ENCODE measurements at places on chromosomes 7 and 10. TPM values are rescaled to one million over a fixed set of nuclear protein-coding genes. Genes with fewer than 3 reads are reported as not detected.

LIPJ gene
- total RNA-seq, result not detected

- peak; percentile 2 for DNase-seq
These were observed 56.8 kb downstream of the EPDR1 start for GRCh38 chr7:37977243-37977642.

NKX1-2 gene
- total RNA-seq, result 0.36 TPM

DNA sequence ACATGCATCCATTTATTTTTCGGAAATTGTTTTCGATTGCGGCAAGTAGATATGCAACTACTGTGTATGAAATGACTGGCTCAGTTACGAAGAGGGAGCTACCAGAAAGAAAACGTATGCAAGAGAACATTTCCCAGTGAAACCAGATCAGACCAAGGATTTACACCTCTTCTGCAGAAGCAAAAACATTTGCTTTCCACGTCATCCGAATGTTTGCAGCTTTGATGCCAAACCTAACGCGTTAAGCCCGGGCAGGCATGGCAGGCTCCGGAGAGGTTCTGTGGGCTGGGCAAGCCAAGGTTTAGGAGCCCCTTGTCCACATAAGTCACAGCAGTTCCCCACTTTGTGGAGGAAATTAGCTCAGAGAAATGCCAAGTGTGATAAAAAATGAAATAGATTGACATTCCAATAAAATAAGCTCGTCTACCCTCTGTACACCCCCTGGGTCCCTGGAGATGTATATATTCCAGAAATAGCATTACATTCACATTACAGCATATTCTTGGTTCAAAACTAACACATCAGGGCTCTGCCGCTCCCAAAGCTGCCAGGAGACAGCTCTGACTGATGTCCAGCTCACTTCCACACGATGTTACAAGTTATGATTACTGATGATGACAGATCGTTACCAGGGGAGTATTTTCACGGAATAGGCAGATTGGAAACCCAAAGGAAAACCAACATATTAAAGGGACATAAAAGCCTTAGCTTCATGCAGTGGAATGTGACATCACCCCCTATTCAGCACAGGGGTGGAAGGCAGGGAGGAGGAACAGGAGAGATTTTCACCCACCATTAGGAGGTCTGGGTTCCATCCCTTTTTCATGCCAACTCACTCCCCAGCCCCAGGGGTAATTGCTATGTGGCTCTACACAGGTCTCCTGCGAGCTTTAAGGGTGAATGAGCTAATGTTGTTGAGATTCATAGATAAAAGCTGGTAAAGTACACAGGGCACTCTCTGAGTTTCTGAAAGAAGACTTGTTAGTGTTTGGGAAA is 81.5 kb downstream of the LYZL1 start:
- DNase-seq, result peak; percentile 86

GRCh38 chr10:4488904-4489303 is 337.1 kb upstream of the AKR1E2 start:
- DNase-seq, result no peak

- DNase-seq, result no peak
These were observed 162.2 kb downstream of the ELMO1 start for GRCh38 chr7:37286454-37286832.

DNA sequence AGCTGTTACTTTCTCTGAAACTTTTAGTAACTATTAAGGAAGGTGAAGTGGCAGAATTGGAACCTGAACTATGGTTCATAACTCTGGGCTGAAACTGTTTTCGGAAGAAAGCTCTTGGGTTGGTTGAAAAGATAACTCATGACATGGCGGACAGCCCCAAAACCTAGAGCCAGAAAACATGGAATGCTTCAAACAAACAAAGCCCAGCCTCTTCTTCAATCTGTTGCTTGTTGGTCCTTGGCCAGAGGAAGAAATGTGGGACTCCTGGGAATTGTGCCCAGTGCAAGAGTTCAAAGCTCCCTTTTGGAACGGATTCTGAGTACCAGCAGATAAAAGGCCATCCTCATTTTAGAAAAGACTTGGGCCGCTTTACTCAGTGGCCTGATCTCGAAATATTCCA is 52.9 kb upstream of the CACNB2 start:
- peak; percentile 53 for DNase-seq

GRCh38 chr10:120819366-120819765 is 31.8 kb upstream of the WDR11 start:
- DNase-seq, result no peak

- peak; percentile 41 for DNase-seq
These were observed 349.0 kb downstream of the TNS3 start for GRCh38 chr7:47232751-47233412.

GRCh38 chr7:111393011-111393754 is 169.1 kb downstream of the IMMP2L start:
- no peak for DNase-seq

DNA sequence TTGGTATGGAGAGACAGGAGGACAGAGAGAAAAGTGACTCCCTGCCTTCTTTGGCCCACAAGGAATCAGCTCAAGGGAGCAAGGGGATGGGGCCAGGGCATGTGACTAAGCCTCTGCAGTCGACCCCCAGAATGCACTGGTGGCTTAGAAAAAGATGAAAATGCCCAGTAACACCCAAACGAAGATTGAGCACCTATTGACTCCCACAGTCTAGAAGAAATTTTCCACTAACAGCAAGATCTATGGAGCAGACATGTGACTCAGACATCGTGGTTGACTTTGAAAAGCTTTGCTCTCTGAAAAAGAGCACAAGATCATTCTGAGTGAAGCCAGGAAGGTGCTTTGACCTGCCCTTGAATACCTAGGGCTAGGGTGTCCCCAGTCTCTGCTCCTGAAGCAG is 586.0 kb downstream of the CALN1 start:
- DNase-seq, result no peak

DNA sequence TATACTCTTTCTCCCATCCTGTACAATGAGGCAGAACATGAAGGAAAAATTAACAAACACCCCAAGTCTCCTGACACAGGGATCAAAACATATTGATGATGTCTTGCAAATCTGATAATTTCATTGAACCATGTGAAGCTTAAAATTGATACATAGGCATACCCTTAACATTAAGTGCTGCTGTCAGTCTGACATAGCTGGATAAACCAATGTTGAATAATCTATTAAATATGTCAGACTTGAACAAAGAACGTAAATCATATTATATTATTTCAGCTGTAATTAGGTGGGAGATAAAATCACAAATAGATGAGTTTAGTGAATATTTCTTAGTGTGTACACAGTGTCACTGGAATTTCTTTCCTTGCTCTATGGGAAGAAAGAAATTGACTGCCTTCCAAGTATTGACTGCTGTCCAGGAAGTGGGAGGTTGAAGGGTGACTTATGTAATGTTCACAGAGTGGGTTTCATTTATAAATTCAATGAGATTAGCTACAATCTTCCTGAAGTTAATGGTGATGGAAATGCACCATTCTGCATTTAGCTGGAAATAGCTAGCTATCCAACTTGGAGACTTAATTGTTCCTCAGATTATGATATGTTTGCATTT is 170.8 kb downstream of the AUTS2 start:
- DNase-seq, result no peak

- no peak for DNase-seq
These were observed 12.8 kb upstream of the ARID5B start for GRCh38 chr10:61888744-61889143.

GRCh38 chr7:117871778-117872538 is 1.3 kb downstream of the CTTNBP2 start:
- DNase-seq, result no peak

GRCh38 chr10:25304606-25305005 is 129.8 kb downstream of the GPR158 start:
- no peak for DNase-seq

DNA sequence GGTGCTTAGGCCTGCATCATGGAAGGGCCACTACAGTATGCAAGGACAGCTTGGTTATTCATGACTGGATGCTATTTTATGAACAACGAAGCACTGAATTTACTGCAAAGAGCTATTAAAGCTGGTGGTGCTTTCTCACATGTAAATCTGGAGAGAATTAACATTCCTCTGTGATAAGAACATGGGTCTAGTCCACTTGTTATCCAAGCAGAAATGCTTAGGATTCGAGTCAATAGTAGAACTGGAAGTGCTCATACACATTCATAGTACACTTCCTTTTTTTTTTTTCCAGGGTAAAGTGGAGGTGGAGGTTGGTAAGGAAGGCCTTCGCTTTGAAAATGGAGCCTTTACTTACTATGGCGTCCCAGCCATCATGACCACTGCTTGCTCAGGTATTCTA is 35.0 kb downstream of the CNNM1 start:
- no peak for DNase-seq

NEUROG3 gene
- total RNA-seq, result not detected

- no peak for DNase-seq
These were observed 5.8 kb upstream of the METTL27 start for GRCh38 chr7:73847941-73848723.

CUEDC2 gene
- total RNA-seq, result 151 TPM

- no peak for DNase-seq
These were observed 233.1 kb downstream of the EBF3 start for GRCh38 chr10:129730993-129731325.

DNA sequence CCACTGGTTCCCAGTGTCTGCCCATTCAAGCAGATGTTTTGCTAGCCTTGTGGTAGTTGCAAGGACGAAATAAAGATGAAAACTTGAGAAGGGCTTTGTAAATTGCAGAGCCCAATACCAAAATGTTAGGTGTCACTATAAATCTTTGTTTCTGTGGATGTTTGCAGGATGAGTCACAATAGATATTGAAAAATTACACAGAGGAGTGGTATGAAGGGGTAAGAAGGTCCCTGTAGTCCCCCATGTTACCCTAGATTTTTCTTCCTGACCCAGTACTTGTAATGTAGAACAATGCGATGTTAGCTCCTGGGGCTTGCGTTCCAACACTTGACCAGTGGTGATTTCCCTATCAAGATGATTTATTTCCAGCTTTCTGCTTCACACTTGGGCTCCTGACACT is 102.6 kb upstream of the LYZL1 start:
- no peak for DNase-seq

ATOH7 gene
- total RNA-seq, result not detected

PHYH gene
- total RNA-seq, result 12.7 TPM

GRCh38 chr7:135704698-135705097 is 23.3 kb downstream of the SLC13A4 start:
- no peak for DNase-seq

GRCh38 chr7:158443014-158443687 is 144.5 kb downstream of the PTPRN2 start:
- DNase-seq, result no peak

- DNase-seq, result no peak
These were observed 23.5 kb upstream of the GPR26 start for GRCh38 chr10:123642697-123643096.

DNA sequence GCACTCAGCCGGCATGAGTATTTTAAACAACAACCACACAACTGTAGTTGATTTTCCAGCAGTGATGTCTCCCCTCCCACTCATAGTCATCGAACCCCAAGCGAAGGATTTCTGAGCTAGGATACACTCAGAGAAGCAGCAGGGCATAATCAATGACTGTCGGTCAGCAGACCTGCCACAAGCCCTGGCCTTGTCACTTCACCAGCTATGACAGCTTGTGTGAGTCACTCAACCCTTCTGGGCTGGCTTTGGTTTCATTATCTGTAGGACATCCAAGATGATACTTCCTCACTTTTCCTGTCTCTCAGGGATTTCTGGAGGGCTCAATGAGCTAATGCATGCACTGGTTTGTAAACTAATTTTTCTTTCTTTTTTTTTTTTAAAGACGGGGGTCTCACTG is 22.0 kb upstream of the UBE3C start:
- no peak for DNase-seq

ZNF736 gene
- 1.2 TPM for total RNA-seq

DNA sequence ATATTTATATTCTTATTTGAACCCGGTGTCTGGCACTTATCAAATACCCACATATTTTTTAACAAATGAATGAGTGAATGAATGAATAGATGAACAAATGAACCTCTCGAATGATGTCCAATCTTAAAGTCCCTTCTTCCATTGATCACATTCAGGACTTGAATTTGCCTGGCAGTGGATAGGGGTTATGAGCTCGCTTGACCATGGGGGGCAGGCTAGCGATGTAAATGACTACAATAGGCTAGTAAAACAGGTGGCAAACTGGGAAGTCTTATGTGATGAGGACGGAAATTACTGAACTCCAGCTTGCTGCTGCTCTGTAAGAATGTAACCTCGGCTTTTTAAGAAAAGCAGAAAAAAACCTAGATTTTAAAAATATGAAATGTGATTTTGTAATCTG is 247.7 kb upstream of the DKK1 start:
- DNase-seq, result no peak

CTAGE4 gene
- total RNA-seq, result 2.1 TPM

RELN gene
- total RNA-seq, result 3.1 TPM

CAMK2G gene
- total RNA-seq, result 24.0 TPM

DNA sequence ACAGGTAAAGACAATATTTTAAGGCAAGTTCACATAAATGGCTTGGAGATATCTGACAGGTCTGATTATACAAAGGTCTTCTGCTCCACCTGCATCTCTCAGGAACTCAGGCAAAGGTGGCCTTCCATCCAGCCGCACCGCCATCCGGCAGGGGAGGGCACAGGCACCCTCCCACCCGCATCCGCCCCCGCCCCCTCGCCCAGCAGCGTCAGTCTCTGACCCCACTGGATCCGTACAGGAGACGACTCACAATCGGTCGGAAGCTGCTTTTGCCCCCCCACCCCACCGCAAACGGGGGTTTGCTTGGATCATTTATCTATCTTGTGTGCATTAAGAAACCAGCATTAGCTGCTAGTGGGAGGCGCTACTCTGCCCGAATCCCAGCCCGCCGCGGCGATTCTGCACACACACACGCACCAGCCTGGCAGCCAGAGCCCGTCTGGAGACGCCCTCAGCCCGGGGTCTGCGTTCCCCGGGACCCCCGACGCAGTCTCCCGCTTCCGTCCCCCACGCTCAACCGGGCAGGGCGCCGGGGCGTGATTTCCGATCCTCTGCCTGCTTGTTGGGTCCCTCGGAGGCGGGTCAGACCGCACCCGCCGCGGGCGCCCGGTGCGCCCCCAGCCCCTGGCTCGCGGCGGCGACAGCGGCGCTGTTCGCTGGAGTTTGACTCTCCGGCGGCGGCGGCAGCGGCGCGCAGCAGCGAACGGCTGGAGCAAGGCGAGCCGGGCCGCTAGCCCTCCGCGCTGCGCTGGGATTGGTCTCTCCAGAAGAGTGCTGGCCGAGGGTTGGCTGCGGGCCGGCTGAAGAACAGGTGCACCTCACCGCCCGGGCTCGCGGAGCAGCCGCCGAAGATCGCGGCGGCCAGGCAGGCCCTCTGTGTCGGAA is 820 bp upstream of the NRG3 start:
- DNase-seq, result no peak

GRCh38 chr7:1226186-1226901 is 6.3 kb upstream of the UNCX start:
- DNase-seq, result no peak

All from MG63 (cell line).